ENCODE measurements at places on chromosomes 12 and 14. TPM values are rescaled to one million over a fixed set of nuclear protein-coding genes. Genes with fewer than 3 reads are reported as not detected.

Gene RND1
- 9.8 TPM for total RNA-seq

Gene NID2
- 22.0 TPM for total RNA-seq

- H3K36me3 ChIP-seq, result no peaks in the 10 kb centered on the region
- no peak overlapping the region for H3K27ac ChIP-seq
- H3K27me3 ChIP-seq, result peaks cover 19% of the 10 kb centered on the region
These were observed 45.1 kb upstream of the CHGA start for GRCh38 chr14:92877757-92878431.

- peaks cover 58% of the 10 kb centered on the region for H3K4me1 ChIP-seq
- no peak within 1 kb of the TSS for H3K27ac ChIP-seq
- H3K27me3 ChIP-seq, result no peaks in the 10 kb centered on the region
These were observed at the start of gene ZNF385A for GRCh38 chr12:54384591-54385041. ZNF385A (minus strand) TSS chr12:54384733; CDS start chr12:54384514, 219 bp downstream.

DNA sequence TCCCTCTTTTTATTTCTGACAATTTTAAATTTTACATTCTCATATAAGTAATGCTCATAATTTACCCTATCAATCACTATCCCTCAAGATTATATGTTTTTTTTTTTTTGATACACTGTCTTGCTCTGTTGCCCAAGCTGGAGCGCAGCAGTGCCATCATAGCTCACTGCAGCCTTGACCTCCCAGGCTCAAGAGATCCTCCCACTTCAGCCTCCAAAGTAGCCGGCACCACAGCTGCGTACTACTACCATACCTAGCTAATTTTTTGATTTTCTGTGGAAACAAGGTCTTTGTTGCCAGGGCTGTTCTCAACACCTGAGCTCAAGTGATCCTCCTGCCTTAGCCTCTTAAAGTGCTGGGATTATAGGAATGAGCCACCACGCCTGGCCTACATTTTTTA, 4.4 kb downstream of the DUSP16 start:
- H3K36me3 ChIP-seq, result no peaks in the 10 kb centered on the region
- no peak for DNase-seq
- no peak overlapping the region for H3K27ac ChIP-seq
- H3K4me1 ChIP-seq, result peaks cover 25% of the 10 kb centered on the region
